8988T (cell line): ENCODE measurements at places on chromosomes 7 and 10.

GRCh38 chr10:101780187-101780817 lies 2.9 kb downstream of the NPM3 start:
- DNase-seq, result no peak

DNA sequence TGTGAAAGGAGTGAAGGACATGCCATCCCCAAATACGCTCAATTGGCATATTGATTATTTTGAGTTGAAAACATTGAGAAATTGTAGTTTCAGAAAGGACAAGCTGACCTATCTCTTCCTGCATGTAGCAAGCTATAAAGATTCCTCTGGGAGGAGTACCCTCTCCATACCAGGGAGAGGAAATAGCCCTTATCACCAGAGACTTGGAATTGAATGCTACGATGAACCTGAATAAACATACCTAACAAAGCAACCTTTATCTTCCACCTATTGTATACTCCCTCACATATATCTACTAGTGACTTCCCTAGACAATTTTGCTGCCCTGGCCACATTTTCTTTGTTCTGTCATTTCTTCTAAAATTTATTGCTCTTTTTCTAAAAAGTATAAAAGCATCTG lies 150.2 kb upstream of the EEPD1 start:
- DNase-seq, result no peak

DNA sequence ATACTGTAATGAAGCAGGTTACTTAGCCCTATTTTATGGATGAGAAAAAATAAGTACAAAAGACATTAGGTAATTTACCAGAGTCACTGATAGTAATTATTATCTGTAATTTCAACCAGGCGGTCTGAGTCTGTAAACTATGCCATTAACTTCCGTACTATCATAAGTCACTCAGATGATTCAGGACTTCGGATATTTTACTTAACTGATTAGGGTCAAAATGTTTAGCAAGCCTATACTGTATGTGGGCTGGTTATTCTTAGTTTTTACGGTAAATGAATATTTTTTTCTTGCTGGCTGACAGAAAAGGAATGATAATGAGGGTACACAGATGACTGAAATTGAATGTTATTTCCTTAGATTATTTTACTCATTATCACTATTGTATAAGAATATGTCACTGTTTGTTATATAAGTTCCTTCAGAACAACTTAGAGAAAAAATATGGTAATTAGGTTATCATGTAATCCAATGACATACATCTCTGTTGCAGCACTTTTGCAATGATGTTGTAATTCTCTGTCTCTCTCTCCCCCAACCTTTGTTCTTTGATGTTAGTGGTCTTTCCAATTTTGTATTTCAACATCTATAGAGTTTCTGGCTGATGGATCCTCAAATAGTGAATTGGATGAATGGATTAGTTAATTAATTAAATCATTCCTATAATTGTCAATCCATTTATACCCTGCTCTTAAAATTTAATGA lies 165.6 kb downstream of the ZEB1 start:
- DNase-seq, result no peak

DNA sequence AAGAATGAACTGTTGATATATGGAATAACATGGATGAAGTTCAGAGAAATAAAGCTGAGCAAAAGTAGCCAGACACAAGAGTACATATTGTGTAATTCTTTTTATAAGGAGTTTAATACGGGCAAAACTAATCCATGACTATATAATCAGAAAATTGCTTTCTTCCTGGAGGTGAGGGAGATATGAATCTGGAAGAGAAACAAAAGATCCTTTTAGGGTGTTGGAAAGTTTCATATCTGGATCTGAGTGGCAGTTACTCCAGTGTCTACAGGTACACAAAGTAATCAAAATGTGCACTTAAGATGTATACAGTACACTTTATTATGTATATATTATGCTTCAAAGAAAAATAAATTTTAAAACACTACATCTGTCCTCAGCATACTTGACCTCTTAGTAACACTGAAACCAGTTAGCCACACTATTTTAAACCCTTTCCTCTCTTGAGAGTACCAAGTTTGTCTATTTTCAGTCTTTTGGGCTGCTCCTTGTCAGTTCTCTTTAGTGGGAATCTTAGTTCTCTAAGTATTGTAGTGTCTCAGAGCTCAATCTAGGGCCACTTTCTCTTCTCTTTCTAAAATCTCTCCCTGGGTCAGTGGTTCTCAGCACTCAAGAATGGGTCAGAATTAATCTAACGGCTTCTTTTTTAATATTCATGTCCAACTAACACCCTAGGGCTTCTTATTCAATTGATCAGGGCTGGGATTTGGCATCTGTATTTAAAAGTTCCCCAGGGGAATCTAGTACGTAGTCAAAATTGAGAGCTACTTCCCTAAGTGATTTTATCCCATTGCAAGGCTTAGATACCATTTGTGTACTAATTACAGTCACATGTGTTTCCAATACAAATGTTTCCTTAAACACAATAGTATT lies 4.3 kb upstream of the LIPF start:
- no peak for DNase-seq

GRCh38 chr7:38448054-38448453 lies 174.6 kb upstream of the TARP start:
- DNase-seq, result no peak
